ENCODE measurements at places on chromosomes 4 and X. TPM values are rescaled to one million over a fixed set of nuclear protein-coding genes. Genes with fewer than 3 reads are reported as not detected.
A peak's percentile ranks its signal among the peaks of the same experiment; 100 is the strongest.

Gene CYTL1
- 3.5 TPM for total RNA-seq

Gene ATP2B3
- total RNA-seq = not detected

Gene ZNF157
- total RNA-seq = 0.31 TPM

Gene NRK
- total RNA-seq = 2.5 TPM

Gene KDM6A
- 45.2 TPM for total RNA-seq

Gene KLF8
- 8.1 TPM for total RNA-seq

- DNase-seq = no peak
Observed at GRCh38 chrX:42783451-42783850, 5.5 kb upstream of the PPP1R2C start.

DNA sequence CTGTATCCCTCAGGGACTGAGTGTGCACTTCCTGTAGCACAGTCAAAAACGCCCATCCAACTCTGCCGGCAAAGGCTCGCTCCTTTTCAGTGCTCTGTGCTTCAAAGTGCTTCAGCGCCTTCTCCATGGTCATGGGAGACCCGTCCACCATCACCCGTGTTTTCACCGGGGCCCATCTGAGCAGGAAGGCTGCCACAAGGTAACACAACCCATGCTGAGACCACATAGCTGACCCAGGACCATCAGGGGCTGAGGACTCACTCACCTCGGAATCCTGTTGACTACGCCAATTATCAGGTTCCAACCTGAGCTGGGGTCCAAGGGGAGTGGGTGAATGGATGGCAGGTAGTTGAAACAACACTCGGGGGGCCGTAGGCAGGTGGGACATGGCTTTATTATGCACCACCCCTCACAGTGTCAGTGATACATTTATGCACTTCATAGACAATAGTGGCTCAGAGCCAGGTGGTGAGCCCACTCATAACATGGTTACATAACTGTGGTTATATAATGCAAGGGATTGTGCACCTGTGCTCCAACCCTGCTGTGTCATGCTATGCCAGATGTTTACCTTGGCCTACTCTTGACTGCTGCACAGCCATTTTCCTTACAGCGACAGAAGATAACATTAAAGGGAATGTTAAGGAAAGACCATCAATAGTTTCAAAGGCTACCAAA is 227.8 kb downstream of the ADGRL3 start:
- DNase-seq = no peak

- peak; percentile 71 for DNase-seq
Observed at GRCh38 chrX:40468033-40468846, 112.5 kb upstream of the ATP6AP2 start.

- DNase-seq = no peak
Observed at GRCh38 chr4:182655340-182655739, 261.8 kb downstream of the DCTD start.

GRCh38 chr4:138804711-138805110 is 210.9 kb upstream of the NOCT start:
- no peak for DNase-seq

GRCh38 chr4:40121515-40121914 is 64.9 kb downstream of the N4BP2 start:
- no peak for DNase-seq

DNA sequence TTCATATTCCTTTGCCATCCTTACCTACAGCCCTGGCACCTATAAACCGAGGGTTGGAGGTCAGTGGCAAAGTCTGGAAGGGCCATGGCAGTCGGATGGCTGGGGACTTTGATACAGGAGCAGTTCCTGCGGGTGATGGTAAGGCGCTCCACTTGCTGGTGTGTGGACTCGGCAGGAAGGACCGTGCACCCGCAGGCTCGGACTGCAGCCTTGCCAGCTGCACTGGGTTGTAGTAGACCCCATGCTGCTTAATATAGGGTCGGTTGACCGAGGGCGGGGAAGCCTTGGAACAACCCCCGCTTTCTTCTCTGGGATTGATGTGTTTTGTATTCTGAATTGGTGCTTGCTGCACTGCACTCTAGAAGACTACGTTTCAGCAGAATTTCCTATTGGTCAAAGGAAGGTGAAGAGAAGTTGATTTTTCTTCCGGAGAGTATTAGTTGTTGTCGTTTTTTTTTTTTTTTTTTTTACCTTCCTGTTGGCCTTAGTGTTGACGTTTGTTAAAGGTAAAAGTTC is 638 bp downstream of the BLTP1 start:
- DNase-seq = peak; percentile 50

DNA sequence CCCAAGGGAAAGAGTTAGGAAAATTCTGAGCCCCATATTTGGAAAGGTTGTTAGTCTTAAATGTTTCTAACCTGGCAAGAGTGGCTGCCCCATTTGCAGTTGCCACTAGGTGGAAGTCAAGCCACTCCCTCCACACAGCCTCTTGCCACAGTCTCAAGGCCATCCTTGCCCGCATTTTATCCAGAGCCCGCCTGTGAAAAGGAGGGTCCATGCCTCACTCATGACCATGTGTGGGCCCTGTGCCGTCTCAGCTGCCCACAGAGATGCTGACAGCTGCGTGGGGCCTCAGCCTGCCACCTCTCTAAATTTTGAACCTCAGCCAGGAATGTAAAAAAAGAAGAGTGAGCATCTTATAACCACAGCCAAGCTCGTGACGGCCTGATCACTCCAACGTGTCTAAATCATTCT is 201.5 kb upstream of the FAM241A start:
- peak; percentile 27 for DNase-seq
